ENCODE measurements at places on chromosomes 3 and 15.

- DNase-seq, result no peak
These were observed 238.1 kb upstream of the SETMAR start for GRCh38 chr3:4065085-4065484.

DNA sequence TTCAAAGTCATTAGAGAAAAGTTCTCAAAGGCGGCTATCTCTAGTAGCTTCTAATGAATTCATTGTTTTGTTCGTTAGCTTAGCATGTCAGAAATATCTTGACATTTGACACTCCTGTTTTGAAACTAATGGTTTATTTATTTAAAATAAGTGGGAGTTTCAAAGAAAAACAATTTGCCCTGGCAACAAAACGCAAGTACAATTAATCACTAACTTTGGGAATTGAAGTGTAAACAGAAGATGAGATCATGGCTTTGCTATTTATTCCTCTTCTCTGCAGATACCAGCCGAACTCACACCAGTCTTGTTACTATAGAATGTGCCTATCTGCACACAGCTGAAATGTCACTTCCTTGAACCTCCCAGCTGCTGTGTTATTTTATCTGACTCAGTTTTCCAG, 27.5 kb downstream of the MASP1 start:
- peak; percentile 18 for DNase-seq

DNA sequence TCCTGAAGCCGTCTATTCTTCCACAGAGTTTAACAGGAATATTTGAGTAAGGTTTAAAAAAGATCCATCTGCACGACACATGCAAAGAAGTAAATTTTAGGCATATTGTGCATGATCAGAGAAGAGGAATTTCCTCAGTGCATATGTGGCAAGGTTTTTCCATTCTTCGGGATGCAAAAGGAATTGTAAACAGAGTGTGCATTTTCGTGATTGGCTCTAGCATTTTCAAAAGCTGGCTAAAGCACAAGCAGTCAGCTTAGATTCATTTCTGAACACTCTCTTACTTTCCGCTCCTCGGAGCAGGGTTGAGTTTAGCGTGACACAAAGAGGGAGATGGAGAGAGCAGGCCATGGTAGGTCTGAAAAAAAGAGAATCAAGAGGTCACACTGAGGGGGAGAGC, 128.2 kb downstream of the ADAMTS9 start:
- no peak for DNase-seq

- DNase-seq, result no peak
These were observed 386.6 kb downstream of the DIPK2A start for GRCh38 chr3:144358191-144358590.
